ENCODE measurements at places on chromosomes 4 and X.

DNA sequence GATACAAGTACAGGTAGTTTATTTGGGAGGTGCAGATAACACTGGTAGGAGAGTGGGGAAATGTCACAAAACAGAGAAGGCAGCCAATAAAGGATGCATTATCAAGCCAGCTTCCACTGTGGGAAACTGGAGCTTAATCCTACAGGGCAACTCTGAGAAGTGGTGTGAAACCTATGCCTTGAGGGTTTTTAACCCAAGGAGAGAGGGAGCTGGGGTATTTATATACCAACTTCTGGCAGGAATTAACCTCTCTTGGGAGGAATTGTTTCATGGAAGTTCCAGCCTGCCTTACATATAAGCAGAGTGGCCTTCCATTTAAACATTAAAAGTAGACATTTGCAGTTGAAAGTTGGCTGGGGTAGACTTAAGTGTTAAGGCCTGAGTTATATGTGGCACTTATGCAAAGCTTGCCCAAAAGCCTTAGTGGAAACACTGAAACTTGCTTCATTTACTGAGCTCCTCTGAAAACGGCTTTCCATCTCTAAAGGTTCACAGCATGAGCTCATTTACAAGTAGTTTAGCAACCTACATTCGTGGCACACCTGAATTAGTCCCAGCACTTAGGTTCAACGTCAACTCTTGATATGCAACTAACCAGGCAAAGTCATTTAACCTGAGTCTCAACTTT lies 19.2 kb downstream of the MAGEB17 start:
- DNase-seq: no peak

- no peak for DNase-seq
Measured at GRCh38 chr4:57043347-57044251, 64.9 kb downstream of the POLR2B start.

- no peak for DNase-seq
Measured at GRCh38 chrX:153608376-153608775, 9.4 kb upstream of the CCNQ start.

GRCh38 chrX:64291123-64291522 lies 60.7 kb upstream of the ASB12 start:
- DNase-seq: no peak

- DNase-seq: no peak
Measured at GRCh38 chr4:149964001-149964796, 114.0 kb upstream of the DCLK2 start.

GRCh38 chrX:152735860-152736511 lies 2.4 kb downstream of the MAGEA12 start:
- DNase-seq: no peak

DNA sequence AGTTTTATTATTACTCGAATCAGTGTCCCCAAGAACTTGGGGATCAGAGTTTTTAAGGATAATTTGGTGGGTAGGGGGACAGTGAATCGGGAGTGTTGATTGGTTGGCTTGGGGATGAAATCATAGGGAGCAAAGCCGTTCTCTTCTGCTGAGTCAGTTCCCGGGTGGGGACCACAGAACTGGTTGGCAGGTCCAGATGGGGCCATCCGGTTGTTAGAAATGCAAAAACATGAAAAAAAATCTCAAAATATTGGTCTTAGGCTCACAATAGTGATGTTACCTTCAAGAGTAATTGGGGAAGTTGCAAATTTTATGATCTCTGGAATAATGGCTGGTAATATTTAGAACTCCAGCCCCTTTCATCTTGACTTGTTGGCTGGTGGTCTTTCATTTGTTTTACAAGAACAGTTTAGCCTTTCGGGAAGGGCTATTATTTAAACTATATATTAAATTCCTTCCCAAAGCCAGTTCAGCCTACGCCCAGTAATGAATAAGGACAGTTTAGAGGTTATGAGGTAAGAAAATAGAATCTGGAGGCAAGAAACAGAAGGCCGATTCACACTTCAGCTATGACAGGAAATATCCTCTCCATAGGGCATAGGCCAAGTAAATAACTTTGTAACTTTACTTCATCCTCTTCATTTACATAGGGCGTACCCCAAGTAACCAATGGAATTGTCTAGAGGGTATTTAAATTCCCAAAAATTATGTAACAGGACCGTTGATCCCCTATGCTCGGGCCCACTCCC lies 164.1 kb upstream of the STS start:
- no peak for DNase-seq

DNA sequence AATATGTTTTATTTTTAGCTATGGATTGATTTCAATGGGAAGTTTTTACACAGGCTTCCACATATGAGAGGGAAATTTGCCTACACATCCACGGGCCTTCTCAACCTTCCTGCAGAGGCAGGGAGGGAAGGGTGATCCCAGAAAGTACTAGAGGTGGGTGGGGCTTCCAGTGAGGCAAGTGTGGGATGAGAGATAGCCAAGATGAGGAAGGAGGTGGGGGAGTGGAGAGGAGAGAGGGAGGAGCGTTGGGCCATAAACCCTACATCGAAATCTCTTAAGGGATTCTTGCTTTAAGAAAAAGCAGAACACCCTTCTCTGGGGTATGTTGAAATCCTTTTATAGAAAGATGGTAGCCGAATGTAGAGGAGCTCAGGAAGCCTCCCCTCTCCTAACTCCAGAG lies 19.0 kb downstream of the NKX6-1 start:
- no peak for DNase-seq

DNA sequence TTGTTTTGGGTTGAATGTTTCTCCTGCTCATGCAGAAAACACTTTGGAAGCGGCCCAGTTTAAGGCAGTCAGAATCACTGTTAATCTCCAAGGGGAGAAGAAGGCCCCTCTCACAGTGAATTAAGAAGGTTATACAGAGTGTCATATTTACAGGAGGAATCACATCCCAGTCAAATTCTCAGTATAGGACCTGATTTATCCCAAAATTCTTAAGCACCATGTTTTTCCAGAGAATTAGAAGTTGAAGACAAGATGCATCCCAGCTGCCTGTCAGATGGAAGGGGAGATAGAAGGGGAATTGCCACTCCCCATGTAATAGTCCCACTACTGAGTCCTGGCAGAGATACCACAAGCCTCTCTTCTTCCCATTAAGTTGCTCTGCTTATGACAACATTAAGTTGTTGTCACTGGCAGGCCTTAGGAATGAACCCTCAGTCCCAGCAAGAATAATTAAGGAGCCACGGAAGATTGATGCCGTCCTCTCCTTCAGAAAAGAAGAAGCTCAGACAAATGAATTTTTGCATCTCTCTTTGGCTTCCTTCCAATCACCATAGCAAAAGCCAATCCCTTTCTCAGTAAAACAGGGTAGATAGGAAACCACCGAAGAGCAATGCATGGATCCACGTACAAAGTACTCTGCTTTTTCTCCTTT lies 138.4 kb downstream of the LDB2 start:
- DNase-seq: no peak

GRCh38 chr4:178480105-178480504 lies 1037.9 kb upstream of the AGA start:
- no peak for DNase-seq

DNA sequence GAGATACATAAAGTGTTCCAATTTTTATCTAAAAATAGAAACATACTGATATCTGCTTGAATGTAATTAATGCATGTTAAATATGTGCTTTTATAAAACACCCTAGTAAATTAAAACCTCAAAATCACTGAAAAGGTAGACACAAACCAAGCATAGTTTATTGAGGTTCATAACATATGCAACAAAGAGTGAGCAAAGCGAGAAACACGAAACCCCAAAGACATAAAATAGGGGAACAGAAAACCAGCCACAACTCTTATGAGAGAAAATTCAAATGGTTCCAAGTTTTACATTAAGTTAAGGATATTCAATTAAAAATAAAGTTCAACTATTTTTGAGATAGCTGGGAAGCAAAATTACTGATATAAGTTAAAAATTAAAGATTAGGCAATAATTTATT lies 336.4 kb upstream of the AGA start:
- DNase-seq: no peak

DNA sequence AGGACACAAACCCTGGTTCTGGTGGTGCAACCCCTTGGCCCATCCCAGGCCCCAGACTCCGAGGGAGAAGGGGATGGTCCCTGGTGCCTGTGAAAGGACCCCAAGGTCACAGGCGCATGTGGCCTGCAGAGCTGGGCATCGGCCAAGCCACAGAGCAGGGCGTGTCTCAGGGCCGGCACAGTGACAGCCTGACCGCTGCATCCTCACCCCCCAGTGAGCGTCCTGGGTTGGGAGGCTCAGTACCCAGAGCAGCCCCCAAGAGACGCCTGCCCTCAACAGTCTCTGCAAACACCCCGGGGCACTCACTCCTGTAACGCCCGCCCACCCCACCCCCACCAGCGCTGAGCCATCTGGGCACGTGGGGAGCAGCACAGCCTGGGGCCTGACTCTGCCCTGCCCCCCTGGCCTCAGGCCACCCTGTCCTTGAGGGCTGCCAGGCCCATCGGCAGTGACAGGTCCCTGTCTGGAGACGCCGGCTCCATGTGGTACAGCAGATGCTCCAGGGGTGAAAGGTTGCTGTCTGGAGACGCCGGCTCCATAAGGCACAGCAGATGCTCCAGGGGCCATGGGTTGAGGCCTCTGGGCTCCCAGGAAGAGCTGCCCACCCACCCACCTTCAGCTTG lies 24.5 kb upstream of the CPLX1 start:
- DNase-seq: no peak

DNA sequence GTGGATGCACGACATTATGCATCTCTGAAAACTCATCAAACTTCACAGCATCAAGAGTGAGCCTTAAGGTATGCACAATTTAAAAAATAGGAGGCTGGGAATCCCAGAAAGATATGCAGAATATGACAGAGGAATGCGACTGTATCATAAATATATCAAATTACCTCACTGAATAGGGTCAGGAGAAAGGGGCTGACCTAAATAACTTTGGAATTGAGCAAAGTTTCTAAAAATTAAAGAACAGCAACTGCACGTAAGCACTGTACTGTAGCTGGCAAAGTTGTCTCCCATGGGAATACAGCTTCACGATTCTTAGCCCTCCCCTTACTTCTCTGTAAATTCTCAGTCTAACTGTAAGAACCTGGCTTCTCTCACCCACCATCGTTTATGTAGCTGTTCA lies 397.4 kb upstream of the ZFP42 start:
- DNase-seq: no peak

Data from GM12864 (cell line).